Pons (tissue), 1 donor: ENCODE measurements at places on chromosomes 1 and 21.

DNA sequence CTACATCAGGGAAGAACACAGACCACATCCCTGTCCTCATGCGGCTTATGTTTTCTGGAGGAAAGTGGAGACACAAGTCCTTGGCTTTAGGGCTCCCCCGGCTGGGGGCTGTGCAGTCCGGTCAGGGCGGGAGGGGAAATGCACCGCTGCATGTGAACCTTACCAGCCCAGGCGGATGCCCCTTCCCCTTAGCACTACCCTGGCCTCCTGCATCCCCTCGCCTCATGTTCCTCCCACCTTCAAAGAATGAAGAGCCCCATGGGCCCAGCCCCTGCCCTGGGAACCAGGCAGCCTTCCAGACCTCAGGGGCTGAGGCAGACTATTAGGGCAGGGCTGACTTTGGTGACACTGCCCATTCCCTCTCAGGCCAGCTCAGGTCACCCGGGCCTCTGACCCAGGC is 45.5 kb downstream of the TNNT2 start:
- DNase-seq: no peak

GRCh38 chr1:186325239-186325638 is 49.8 kb downstream of the TPR start:
- DNase-seq: no peak

GRCh38 chr1:8378178-8378577 is 60.3 kb downstream of the SLC45A1 start:
- DNase-seq: no peak

GRCh38 chr1:26391450-26391849 is 18.9 kb upstream of the ZNF683 start:
- DNase-seq: peak; percentile 85

GRCh38 chr21:42455196-42455595 is 40.8 kb downstream of the RSPH1 start:
- DNase-seq: no peak

DNA sequence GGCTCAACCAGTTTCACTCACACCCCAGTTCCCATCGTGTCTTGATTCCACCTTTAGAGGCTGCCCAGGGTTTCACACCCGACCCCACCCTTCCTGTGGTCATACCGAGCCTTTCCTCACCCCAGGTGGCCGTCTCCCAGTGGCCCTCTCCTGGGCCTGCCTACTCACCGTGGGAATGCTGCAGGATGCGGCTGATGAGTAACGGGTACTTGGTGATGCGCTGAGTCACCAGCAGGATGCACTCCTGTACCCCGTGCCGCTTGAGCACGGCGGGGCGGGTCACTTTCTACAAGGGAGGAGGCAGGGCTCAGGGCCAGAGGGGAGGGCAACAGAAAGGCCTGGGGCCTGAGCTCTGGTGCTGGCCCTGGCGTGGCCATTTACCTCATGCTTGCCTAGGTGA is 16.4 kb downstream of the ARHGEF2 start:
- DNase-seq: no peak

- no peak for DNase-seq
Measured at GRCh38 chr1:161039154-161039545, 386 bp upstream of the TSTD1 start.

GRCh38 chr1:208544794-208545193 is 300.6 kb upstream of the PLXNA2 start:
- no peak for DNase-seq

- no peak for DNase-seq
Measured at GRCh38 chr1:227273557-227273956, 44.7 kb downstream of the CDC42BPA start.
